ENCODE measurements at places on chromosomes 3 and 15.
A peak's percentile ranks its signal among the peaks of the same experiment; 100 is the strongest.

DNA sequence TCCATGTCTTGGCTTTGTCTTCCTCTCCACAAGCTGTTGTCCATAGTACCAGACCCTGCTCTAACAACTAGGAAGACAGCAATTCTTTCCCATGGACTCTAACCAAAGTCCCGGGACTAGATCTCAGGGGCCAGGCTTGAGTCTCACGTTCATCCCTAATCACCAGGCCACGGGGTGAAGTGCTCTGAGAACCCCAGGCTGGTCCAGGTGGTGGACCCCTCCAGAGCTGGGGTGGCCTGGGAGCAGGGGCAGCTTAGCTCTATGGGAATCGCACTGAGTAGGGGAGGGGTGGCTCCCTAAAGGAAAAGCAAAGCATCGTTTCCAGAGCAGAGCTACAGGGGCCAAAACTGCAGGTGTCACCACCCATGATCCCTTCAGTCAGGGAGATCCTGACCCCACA lies 150.9 kb downstream of the TPRA1 start:
- no peak for DNase-seq

- no peak for DNase-seq
Observed at GRCh38 chr3:89087851-89088250, 19.6 kb upstream of the EPHA3 start.

- no peak for DNase-seq
Observed at GRCh38 chr3:160257606-160258005, 32.4 kb downstream of the C3orf80 start.

- DNase-seq = no peak
Observed at GRCh38 chr15:61621146-61621545, 392.0 kb upstream of the RORA start.

DNA sequence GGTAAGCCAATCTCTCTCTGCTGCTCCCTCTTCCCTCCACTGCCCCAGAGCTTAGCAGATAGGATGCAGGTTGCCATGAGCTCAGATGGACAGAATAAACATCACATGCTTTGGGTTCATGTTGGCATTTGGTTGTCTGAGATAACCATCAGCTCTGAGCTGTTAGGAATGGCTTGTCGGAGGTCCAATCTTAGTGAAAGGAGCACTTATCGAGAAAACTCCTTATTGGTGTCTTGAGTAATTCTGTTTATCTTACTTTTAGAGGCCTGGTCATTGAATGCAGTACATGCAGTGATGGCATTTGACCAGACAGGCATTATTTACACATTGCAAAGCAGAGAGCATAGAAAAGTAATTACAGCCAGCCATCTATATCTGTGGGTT lies 99.7 kb downstream of the CEMIP start:
- no peak for DNase-seq

GRCh38 chr3:44992555-44993470 lies 16.8 kb downstream of the EXOSC7 start:
- no peak for DNase-seq

DNA sequence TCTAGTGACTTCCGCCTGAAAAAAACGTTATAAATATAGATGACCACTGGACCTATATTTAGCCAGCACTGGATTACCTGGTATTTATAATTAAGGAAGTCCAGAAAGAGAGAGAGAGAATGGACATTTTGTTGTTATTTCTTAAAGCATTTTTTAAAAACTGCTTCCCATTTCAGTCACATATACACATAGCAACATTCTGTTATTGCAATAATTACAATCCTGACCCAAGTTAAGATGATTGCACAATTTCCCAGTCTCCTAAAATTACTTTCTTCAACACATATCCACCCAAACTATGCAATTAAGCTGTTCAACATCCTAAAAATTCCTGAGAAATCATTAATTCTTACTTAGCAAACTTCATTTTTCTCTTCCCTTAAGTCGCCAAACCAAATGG lies 37.7 kb downstream of the PCSK6 start:
- DNase-seq = no peak

DNA sequence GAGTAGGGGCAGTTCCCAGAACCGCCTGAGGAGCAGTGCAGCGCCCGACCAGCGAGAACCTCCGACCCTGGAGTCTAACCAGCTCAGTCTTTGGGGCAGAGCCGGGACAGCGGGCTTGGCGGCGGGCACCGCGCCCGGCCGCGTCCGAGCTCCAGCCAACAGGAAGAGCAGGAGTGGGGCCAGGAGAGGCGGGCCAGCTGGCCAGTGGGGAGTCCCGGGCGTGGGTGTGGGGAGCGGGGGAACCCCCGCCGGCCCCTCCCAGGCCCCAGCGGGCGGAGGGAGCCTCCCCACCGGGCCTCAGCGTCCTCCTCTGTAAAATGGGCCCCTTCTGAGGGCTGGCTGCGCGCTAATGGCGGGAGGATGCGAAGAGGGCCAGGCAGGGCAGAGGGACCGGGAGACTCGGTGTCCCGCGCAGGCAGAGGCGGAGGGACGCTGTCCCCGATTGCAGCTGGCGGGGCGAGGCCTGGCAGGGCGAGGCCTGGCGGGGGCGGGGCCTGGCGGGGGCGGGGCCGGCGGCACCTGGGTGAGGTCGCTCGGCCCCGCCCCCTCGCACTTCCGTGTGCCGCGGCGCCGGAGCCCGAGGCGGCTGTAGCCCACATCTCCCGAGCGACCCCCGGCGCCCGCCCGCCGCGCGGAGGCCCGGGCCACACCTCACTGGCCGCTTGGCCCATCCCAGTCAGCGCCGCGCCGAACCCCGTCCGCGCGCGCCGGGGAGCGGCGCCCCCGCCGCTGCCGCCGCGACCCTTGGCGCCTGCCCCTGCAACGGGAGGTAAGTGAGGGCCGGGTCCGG lies at the start of gene PRKCD:
TSS of gene PRKCD (plus strand) at position 550 of the 790 bp plus-strand sequence. CDS start 17,214 bp downstream, outside the sequence.
- peak; percentile 52 for DNase-seq

GRCh38 chr3:129010310-129010956 lies 9.3 kb downstream of the EFCC1 start:
- DNase-seq = no peak

- DNase-seq = no peak
Observed at GRCh38 chr3:177300842-177301241, 103.6 kb upstream of the TBL1XR1 start.

DNA sequence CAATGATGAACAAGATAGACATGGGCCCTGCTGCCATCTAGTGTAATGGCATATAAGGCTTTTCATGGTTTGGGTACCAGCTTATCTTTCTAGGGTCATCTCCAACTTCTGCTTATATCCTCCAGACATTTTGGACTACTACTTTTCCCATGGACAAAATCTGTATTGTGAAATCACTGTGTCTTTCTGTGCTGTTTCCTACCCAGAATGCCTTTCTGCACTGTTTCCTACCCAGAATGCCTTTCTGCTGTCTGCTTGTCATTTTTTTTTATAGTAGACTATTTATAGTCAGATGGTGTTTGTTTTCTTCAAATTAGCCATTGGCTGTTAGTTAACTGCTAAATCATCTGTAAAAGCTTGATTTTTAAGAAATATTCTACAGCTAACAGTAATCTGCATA lies 20.1 kb downstream of the VPS8 start:
- DNase-seq = no peak

DNA sequence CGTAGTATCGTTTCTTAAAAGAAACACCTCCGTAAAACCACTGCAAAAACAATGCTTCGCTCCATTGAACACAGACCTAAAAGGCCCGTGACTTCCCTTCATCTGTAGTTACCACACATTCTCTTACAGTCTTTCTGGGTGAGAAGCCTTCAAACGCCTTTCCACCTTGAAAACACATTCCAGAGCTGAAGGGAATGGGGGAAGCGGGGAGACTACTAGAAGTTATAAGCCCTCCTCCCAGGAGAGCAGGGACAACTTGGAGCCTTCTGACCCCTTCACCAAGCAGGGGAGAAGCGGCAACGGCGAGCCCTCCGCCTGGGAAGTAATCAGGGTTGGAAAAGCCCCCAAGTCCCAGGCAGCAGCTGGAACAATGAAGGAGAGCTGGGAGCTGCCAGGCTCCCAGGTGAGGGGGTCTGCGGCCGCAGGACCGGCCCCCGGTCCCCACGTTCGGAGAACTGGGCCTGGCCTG lies 461 bp downstream of the SECISBP2L start:
- no peak for DNase-seq

- DNase-seq = no peak
Observed at GRCh38 chr3:101262393-101263240, 57.8 kb downstream of the IMPG2 start.

DNA sequence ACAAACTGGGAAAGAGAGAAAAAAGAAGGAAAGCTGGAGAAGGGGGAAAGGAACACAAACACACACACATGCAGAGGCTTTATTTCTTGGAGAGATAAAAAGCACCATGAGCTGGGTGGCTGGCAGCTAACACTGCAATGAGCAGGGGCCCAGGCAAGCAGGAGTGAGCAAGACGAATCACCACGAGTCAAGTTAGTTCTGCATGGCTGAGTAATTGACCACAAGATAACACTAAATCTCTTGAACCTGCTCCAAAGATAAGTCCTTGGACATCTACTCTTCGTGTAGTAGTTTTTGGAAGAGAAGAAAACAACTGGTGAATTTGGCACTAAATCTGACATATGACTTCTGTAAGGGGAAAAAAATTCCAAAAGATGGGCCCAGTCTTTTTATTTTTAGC lies 100.9 kb downstream of the MYO5A start:
- no peak for DNase-seq

DNA sequence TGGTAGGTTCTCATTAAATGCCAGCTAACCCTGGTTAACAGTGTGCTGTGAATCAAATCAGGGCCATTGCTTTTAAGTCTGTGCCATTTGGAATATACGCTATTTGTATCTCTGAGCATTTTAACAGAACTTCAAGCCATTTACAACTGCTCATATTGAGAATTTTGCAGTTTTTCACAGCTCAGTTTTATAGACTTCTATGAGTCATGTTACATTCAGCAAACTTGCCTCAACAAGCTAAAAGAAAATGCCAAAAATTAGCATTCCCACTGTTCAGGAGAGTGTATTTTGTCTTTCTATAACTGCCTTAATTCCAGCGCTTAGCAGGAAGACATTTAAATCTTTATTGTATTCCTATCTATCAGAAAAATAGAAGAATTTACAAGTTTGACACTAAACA lies 196.4 kb downstream of the GBE1 start:
- DNase-seq = no peak
